ELR (cell line): ENCODE measurements at places on chromosomes 2 and 18.
A peak's percentile ranks its signal among the peaks of the same experiment; 100 is the strongest.

DNA sequence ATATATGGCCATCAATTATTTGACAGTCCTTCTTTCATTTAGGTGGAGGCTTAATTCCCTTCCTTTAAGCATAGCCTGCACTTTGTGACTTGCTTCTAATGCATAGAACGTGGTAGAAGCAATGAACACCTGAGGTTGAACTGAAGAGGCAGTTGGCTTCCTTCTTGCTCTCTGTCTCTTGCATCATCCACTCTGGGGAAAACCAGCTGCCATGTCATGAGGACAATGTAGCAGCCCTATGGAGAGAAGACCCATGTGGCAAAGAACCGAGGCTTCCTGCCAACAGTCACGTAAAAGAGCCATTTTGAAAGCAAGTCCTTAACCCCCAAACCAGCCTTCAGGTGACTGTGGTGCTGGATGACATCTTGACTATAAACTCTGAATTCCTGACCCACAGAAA is 46.8 kb downstream of the ATOH8 start:
- DNase-seq = no peak

GRCh38 chr2:128376241-128377041 is 57.8 kb upstream of the HS6ST1 start:
- DNase-seq = no peak

- peak; percentile 64 for DNase-seq
Observed at GRCh38 chr2:64463781-64464180, 9.8 kb downstream of the LGALSL start.

DNA sequence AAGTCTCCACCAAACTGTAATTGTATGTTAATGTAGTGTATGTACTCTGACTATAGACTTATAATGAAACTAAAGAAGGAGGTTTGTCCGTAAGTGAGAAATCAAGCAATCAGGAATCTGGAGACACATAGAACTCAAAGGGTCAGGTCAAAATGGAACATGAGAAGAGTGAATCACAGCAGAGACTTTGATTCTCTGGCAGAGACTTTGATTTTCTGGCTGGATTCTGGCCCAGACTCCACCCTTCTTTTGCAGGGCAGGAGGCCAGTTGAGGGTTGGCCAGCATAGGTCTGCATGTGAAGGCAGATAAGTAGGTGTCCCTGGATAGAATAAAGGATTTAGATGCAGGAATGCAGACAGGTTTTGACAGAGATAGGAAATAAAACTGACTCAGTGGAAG is 11.0 kb upstream of the NCKAP5 start:
- no peak for DNase-seq

GRCh38 chr2:23697256-23698075 is 229.5 kb downstream of the ATAD2B start:
- DNase-seq = peak; percentile 56

DNA sequence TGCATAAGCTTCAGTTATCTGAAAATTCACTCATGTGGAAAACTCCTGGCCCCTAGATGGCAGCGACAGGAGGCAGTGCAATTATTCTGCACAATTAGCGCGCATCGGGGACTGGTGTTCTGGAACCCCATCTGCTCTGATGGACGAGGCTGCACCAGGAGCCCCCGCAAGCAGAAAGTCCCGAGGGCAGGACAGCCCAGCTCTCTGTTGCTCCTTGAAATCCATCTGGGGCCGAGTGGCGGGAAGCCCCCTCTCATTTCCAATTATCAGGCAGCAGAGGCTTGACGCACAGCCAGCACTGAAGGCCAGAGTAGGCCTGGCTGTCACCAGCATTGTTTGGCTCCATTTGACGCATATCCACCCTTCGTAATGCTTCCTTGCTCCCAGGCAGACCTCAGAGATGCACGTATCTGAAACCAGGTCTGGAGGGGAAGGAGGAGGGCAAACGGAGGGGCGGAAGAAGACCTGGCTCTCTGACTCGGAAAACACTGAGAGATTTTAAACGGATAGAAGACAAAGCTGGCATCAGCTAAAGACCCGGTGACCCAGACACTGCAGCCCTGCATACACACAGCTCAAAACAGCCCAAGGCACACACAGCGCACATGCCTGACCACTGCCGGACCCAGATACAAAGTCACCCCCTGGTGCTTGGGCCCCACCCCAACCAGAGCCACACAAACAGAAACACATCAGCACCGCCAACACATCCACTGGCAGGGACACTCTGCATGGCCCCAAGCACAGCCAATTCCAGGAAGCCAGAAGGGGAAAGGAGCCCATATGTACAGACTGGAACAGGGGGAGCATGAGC is 69.8 kb downstream of the TNS1 start:
- no peak for DNase-seq
